Lower leg skin (tissue), 4 donors: ENCODE measurements at places on chromosomes 3 and 15. TPM values are rescaled to one million over a fixed set of nuclear protein-coding genes. Genes with fewer than 3 reads are reported as not detected.

DNA sequence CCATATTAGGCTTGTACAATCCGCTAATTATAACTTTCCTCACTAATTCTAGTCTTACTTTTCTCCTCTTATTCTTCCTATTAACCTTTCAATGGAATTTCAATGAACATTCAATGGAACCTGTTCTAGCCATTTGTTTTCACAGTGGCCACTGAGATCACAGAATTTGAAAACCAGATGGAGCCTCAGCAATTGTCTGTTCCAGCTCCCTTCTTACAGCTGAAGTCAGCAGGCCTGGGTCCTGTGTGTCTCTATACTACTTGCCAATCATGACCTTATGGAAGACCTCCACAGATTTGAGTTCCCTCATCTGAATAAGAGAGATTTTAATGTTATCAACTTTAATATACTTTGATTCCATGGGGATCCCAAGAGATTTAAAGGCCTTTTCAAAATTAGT lies 36.6 kb downstream of the TJP1 start:
- no peak for DNase-seq

DNA sequence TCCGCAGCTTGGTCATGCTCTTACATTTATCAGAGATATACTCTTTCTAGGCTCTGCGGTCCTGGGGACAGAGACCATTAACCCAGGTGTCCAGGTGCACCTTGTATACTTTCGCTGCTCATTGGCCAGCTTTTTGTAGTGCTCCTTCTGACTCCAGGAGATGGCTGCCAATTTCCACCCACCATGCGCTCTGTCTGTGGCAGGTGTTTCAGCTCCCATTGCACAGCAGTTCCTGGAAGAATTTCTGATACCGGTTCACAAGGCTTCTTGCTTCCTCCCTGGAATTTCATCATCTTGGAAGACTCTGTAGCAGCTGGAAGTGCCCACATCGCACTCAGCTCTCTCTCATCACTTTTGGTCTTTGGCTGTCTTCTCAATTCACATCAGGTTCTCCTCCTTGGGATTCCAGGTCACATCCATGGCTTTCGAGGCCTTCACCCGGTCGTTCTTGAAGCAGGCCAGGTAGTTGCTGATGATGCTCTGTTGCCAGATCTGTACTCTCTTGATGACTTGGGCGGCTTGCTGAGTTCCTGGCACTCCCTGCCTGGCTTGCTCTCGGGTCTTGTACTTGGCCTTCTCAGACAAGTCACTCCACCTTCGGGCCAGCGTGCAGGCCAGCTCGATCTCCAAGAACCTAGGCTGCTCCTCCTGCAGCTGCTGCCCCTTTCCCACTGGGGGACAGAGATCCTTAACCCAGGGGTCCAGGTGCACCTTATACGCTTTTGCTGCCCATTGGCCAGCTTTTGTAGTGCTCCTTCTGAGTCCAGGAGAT lies 41.1 kb upstream of the ARL8B start:
- no peak for DNase-seq

- no peak for DNase-seq
Observed at GRCh38 chr3:100825574-100825973, 116.3 kb downstream of the TFG start.

- DNase-seq: no peak
Observed at GRCh38 chr15:83631534-83631933, 22.4 kb upstream of the ADAMTSL3 start.

GRCh38 chr3:133970339-133970738 lies 59.4 kb downstream of the SLCO2A1 start:
- no peak for DNase-seq

GRCh38 chr3:72475258-72476138 lies 372.7 kb downstream of the SHQ1 start:
- no peak for DNase-seq

GRCh38 chr3:17045705-17046104 lies 160.9 kb downstream of the PLCL2 start:
- no peak for DNase-seq

GRCh38 chr15:87487484-87487883 lies 769.1 kb downstream of the NTRK3 start:
- no peak for DNase-seq

- no peak for DNase-seq
Observed at GRCh38 chr15:75456710-75457109, 5.2 kb upstream of the SIN3A start.

- DNase-seq: no peak
Observed at GRCh38 chr3:127053979-127054378, 71.1 kb downstream of the PLXNA1 start.

DNA sequence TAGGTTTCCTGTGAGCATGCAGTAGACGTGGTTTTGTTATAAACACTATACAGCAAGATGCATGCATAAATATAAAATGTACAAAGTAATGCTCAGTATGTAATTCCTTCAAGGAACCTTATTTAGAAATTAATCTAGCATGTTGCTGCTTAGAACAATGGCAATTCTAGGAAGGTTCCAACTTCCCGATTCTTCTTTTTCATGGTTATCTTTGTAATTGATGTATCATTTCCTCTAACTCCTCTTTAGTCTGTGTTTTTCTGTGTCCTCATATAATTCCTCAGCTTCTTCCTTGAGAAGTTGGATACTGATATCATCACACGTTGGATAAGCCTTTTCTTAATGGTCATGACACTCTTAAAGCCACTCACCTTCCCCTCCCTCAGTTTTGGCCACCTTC lies 3.5 kb downstream of the TSEN2 start:
- no peak for DNase-seq

DNA sequence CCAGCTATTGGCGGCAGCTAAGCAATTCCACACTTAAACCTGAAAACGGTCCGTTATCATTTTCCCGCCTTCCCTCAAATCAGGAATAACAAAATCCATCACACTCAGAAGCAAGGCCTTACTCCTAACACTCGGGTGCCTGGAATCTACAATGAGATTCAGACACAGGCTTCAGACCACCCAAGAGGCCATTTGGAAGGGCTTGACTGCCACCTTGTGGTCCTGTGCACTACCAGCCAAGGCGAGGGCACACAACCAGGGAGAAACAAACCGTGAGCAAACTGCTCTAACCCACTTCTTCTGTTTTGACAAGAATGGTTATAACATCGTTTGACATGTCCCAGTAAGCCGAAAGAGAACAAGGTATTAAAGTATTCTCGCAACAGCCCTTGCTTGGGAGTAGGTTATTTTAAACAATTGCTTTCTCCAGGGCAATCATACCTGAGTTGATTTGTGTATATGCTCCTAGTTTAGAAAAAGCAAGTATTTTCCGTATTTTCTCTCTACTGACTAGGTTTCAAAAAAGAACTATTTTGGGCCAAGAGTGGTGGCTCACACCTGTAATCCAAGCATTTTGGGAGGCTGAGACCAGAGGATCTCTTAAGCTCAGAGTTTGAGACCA lies 40.1 kb upstream of the TAFA4 start:
- DNase-seq: no peak

- DNase-seq: no peak
Observed at GRCh38 chr3:4757575-4758248, 221.5 kb upstream of the BHLHE40 start.

- DNase-seq: no peak
Observed at GRCh38 chr15:66685638-66686150, 16.3 kb upstream of the SMAD6 start.

DNA sequence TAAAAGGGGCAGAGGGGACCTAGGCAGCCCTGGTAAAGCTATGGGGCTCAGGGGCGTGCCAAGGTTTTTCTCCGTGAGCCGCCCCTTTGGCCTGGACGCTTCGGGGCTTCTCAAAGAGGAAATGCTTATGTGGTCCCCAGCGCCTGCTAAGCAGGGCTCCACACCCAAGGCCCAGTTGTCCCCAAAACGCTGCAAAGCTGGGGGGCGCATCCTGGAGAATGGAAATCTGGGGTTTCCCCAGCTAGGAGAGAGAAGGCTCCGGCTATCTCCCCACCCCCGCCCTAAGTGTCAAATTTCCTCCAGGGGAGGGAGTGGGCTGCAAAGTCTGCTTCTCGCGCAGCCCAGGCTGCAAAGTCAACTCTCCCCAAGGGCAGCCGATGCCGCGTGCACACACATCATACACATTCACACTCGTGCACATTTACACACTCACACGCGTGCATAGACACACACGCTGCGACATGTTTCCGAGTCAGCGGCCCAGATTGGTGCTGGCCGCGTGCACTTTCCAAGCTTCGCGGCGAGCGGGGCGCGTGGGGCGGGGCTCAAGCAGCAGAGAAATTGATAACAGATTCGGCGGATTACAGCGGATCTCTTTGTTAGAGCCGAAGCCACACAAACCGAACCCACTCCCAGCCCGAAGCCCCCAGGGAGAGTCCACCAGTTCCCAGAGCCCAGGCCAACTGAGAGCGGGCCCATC lies 4.5 kb downstream of the WNT5A start:
- no peak for DNase-seq

DNA sequence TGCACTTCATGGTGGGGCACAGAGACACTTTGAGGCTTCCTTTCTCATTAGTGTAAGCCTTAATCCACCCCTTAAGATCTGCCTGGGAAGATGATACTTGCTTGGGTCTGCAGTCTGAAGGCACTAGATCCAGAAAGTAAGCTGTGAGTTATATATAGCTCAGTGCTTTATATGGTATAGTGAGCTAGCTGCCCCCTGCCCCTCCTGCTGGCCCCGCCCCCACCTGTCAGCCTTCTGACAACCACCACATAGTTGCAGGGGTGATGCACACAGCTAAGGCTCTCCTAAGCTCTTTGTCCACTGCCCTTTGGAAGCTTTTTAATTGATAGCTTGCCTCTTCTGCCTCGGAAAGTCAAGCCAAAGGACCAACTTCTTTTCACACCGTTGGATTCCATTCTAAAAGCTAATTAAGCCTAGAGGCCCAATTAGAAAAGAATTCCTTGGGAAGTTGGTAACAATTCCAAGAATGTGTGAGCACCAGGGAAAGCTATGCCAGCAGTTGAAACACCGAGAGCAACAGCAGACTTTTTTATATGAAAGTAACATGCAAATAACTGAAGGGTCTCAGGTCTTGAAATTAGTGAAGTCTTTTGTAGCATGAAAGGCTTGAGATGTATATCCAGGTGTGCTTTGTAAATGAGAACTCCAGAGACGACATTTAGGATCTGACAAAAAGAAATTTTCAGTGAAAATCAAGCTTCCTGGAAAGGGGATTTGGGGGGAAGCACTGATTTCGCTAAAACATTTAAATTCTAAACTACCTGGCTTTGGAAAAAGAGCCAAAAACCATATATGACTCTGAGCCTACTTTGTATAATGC lies 2.3 kb downstream of the TPM1 start:
- DNase-seq: no peak

DNA sequence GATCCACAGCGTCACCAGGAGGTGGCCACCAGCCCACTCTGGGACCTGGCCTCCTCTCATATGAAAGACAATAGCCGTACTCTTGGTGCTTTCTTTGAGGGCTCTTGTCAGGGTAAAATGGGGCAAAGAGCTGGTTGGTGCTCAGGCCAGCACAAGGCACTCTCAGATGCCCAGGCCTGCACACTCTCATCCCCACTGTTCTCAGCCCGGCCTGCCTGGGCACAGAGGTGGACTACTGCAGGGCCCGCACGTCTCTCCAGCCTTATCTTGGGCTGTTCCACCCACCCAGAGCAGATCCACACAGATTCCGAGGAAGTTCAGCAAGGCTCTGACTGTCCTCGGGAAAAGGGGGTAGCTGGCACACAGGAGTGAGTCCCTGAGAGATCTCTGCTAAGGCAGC lies 122.8 kb upstream of the PRR20G start:
- no peak for DNase-seq

- DNase-seq: peak; percentile 37
Observed at GRCh38 chr15:74657846-74658245, 38.0 kb downstream of the EDC3 start.

GRCh38 chr3:146655333-146655996 lies 50.3 kb upstream of the PLSCR5 start:
- no peak for DNase-seq

GRCh38 chr3:182568261-182568660 lies 225.0 kb upstream of the ATP11B start:
- DNase-seq: no peak

DNA sequence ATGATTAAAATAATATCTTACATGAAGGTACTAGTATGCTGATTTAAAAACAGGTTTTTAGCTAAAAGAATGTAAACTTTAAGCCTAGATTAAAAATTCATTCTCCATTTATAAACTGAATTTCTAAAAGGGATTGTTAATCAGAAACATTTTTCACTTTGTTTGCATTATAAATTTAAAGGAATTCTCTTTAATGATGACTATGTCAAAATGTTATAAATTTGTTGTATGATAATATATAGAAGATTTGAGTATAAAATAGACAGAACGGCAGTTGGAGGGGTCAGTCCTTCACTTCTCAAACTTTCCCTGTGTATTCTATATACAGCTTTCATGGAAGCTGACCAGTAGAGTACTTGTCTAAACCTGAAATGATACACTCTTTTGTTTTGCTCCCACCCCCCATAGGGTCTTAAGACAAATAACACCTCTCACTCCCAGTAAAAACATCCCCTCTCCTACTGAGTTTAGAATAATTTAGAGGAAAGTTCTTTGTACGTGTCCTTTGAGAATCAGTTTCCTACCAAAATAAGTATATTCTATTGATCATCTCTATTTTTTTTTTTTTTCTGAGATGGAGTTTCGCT lies 64.9 kb upstream of the PYGO1 start:
- DNase-seq: no peak

- DNase-seq: no peak
Observed at GRCh38 chr15:26504009-26504408, 268.9 kb downstream of the GABRB3 start.

DNA sequence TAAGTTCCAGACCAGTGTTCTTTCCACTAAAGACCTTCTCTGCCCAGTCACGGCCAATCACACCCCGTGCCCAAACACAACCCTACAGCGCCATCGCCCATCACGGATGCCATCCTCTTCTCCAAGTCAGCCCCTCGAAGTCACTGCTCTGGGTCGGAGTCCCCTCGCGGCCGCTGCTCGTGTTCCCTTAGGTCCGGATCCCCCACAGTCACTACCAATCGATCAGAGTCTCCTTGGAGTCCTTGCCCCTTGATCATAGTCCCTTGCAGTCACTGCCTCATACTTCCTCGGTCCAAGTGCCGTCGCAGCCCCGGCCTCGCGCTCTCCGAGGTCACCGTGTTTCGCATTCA lies 461 bp downstream of the PCYT1A start:
- no peak for DNase-seq

Gene RBMS3
- total RNA-seq: 12.7 TPM

Gene MRPS22
- 52.3 TPM for total RNA-seq

Gene TMEM158
- total RNA-seq: 0.88 TPM

Gene SLC12A1
- total RNA-seq: not detected

Gene SLC38A3
- total RNA-seq: 0.62 TPM

Gene PCCB
- total RNA-seq: 20.9 TPM

Gene SLC22A14
- 0.45 TPM for total RNA-seq

Gene NDN
- total RNA-seq: 11.8 TPM
